Ammon's horn (tissue), 1 donor: ENCODE measurements at places on chromosomes 7 and 10.

GRCh38 chr10:28463141-28463540, 69.8 kb upstream of the WAC start:
- DNase-seq = no peak

DNA sequence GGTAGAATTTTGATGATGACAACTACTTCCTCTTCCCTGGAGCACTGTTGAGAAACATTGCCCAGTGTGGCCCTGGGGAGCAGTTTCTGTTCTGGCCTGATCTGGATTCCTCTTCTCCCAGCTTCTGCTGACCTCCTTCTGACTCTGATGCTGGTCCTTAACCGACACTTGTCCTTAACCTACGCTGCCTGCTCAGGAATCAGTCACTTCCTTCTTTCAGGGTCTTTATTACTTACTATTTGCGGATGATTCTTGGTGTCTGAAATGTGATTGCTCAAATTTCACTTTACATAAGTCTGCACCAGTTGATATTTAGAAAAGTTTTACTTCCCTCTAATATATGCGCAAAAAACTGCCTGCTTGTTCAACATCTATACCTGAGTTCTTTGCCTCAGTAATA, 164.1 kb downstream of the PTEN start:
- peak; percentile 52 for DNase-seq

DNA sequence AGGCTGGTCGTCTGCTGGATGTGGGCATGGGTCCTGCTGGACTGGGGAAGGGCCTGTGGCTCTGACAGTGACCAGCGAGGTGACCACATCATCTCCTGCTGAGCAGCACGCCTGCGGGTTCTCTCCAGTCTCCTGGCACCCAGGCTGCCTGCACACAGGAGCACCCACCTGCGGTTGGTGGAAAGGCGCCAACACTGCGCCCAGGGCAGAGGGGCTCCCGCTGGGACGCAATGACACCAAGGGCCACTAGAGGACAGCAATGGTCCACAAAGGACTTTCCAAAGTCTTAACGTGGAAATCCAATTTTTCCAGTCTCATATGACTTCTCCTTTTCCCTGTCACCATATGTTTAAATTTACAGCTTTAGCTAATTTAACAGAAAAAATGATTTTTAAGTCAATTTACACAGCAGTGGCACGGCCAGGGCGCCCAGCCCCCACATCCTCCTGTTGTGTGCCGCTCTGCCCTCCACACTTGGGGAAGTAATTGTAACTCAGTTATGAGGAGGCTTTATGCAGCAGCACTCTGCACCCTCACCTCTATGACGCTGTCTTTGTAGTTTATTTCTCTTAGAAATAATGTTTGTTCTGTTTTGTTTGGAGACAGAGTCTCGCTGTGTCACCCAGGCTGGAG, 38.1 kb downstream of the CFAP46 start:
- DNase-seq = peak; percentile 28

- no peak for DNase-seq
Measured at GRCh38 chr7:979886-980571, 3.0 kb upstream of the CYP2W1 start.

DNA sequence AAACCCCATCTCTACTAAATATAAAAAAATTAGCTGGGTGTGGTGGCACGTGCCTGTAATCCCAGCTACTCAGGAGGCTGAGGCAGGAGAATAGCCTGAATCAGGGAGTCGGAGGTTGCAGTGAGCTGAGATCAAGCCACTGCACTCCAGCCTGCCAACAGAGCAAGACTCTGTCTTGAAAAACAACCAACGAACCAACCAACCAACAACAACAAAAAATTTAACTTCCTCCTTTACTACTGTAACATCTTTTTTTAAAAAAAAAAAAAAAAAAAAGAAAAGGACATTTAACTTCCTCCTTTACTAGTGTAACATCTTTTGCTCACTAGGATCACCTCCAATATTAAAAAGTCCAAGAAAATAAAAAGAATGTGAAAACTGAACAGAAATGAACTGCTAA, 92.3 kb upstream of the TMEM168 start:
- no peak for DNase-seq

- DNase-seq = no peak
Measured at GRCh38 chr7:21020667-21021066, 234.0 kb upstream of the SP8 start.

- DNase-seq = no peak
Measured at GRCh38 chr10:43963379-43963778, 314.7 kb upstream of the ZNF32 start.

GRCh38 chr10:73083221-73083620, 13.4 kb downstream of the P4HA1 start:
- DNase-seq = no peak

GRCh38 chr7:93092757-93093370, 24.9 kb downstream of the SAMD9 start:
- no peak for DNase-seq

DNA sequence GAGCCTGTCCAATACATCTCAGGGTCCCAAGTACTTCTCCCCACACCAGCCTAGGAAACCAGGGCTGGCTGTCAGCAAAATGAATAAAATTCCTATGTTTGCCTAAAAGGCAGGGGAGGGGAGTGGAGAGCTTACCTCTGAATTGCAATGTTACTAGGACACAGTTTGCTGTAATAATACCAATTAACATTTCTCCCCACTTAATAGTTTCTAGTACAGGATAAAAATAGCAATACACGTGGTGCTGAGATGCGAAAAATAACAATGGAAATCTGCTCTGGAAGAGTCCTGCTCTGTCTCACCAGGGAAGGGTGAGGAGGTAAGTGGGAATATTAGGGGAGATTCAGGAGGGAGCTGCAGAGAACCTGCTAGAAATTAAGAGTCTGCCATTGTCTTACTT, 112.3 kb downstream of the PLXNA4 start:
- no peak for DNase-seq

DNA sequence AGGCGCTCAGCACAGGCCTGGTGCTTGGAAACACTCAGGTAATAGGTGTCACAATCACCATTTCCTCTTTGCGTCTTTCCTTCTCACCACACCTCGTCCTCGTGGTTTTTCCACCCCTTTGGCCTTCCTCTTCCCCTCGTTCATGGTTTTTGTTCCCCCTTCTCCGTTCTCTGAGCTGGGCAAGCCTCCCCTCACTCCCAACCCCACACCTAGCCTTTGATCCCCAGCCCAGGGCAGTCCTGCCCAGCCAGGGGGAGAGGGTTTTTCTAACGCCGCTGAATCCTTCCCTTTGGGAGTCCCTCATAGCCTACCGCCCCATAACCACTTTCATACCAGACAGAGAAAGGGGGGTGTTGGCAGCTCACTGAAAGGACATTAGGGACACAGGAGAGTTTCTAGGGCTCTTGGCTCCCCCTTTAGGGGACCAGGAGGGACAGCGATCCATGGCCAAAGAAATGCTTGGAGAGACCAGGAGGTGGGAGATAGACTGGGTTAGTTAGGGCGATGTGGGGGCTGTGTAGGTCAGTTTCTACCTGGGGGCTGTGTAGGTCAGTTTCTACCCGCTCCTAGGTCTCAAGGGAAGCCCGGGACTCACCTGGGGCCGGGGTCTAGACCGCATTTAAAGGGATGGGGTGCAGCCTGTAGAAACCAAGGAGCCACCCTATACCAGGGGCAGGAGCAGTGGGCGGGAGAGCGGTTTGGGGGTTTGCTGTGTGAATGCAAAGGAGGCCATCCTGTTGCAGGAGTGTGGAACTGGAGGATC, 1.4 kb downstream of the EPHB4 start:
- no peak for DNase-seq

DNA sequence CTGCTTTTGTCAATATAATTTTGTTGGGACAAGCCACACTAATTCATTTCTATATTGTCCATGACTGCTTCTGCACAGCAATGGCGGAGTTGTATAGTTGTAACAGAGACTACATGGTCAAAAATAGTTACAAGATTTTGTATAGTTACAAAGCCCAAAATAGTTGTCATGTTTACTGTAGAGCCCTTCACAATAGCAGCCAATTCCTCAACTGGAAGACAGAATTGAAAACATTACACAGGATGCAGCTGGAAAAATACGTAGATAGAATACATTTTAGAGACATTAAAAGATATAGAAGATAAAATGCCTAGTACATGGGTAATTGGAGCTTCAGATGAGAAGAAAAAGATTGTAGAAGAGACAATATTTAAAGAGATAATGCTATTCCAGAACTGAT, 156.4 kb upstream of the FEZF1 start:
- no peak for DNase-seq

- DNase-seq = peak; percentile 81
Measured at GRCh38 chr7:142385491-142386340, 127.9 kb upstream of the PRSS58 start.

DNA sequence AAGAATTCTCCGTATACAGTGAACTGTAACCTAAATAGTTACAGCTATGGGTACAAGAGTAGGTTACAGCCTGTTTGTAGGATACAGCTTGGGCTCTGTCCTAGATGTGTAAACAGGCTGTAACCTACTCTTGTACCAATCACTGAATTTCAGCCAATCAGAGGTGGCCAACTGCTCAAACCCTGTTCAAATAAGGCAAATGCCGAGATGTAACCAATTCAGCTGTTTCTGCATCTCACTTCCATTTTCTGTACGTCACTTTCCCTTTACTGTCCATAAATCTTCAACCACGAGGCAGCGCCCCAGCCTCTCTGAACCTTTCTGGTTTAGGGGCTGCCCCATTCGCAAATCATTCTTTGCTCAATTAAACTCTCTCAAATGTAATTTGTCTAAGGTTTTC, 8.3 kb upstream of the MMP21 start:
- DNase-seq = no peak

- no peak for DNase-seq
Measured at GRCh38 chr7:146414373-146414772, 297.8 kb downstream of the CNTNAP2 start.
